ENCODE measurements at places on chromosomes 3 and 15.

GRCh38 chr3:10521772-10522441 lies 16.5 kb upstream of the ATP2B2 start:
- DNase-seq: no peak

DNA sequence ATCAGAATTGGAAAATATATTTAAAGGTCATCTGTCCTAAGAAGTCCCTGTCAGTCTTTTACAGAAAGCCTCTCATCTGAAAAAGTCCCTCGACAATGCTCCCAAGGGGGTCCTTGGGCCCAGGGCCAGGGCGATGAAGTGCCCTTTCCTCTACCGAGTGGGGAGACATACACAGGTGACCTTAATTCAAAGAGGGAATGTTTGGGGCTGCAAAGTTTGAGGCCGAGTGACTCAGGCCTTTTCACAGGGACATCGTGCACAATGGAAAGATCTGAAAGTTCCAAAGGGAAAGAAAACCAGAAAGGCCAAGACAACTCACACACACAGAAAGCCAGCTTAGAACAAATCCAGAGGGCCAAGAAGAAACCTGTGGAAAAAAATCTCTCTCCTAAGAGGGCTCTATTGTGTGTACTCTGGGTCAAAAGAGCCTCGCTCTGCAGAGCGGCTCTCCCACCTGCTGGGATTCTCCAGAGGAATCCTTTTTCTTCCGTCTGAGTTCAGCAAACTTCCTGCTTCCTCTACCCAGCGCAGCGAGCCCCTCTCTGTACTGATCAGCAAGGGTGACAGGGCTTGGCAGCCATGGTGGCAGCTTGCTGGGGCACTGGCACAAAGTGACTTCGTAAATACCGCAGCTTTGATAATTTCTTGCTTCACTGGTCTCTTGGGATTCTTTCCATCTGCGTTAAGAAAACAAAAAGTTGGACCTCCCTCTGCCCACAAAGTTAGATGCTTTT lies 259.1 kb downstream of the OPA1 start:
- DNase-seq: no peak

- no peak for DNase-seq
Observed at GRCh38 chr3:116005404-116005803, 382.1 kb downstream of the GAP43 start.

- DNase-seq: no peak
Observed at GRCh38 chr3:179073816-179074215, 2.2 kb upstream of the ZMAT3 start.

DNA sequence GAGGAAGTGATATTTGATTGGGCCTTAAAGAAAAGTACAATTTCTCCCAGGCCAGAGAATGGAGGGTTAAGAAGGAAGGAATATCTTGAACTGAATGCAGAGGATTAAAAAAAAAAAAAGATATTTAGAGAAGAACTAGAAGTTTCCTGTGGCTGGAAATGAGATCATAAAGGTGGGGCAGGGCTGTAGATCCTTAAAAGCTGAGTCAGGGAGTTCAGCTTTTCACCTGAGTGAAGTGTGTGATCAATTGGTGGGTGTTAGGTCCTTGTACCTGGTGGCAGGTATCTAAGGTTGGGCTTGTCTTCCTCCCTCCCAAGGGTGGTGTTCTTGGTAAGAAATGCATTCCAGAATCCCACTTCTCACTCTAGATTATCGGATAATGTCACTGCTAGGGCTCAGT lies 11.8 kb downstream of the CEMIP start:
- no peak for DNase-seq

DNA sequence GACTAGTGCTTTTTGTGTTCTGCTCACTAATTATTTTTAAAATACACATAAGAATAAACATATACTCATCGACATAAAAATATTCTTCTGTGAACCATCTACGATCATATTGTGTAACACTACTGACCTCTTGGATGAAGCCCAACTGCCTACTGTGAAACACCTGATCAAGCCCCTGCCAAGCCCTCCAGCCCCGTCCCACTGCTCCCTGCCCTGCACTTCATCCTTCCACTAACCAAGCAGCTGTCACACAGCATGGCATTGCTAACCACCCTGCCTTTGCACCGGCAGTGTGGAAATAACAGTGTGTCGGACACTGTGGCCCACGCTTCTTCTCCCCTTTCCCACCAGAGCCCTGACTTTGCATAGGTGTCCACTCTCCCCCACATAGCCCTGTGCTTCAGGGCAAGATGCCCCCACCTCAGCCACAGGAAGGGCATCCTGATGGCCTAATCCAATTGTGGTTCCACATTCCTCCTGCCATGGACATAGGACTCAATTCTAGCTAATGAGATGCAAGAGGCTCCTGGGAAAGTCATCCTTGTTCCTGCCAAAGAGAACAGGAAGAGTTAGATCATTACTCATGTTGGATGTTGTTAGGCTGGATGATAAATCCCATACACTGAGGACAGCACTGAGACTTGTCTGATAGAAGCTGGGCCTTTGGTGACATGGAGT lies 35.0 kb upstream of the ARID3B start:
- no peak for DNase-seq

GRCh38 chr3:171765511-171765887 lies 44.8 kb downstream of the PLD1 start:
- no peak for DNase-seq

All from Caco-2 (cell line).